Right hindlimb (tissue), 1 donor: ENCODE measurements at places on chromosomes 7 and 10.

GRCh38 chr7:36777062-36777461 is 52.8 kb upstream of the AOAH start:
- DNase-seq = no peak

GRCh38 chr10:61943674-61944378 is 42.3 kb downstream of the ARID5B start:
- DNase-seq = no peak

DNA sequence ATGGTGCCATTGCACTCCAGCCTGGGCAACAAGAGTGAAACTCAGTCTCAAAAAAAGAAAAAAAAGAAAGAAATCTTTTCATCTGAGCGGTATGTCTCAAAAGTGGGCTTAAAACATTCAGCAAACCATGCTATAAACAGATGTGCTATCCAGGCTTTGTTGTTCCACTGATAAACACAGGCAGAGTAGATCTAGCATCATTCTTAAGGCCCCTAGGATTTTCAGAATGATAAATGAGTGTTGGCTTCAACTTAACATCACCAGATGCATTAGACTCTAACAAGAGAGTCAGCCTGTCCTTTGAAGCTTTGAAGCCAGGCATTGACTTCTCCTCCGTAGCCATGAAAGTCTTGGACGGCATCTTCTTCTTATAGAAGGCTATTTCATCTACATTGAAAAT is 23.1 kb downstream of the DYDC2 start:
- no peak for DNase-seq

DNA sequence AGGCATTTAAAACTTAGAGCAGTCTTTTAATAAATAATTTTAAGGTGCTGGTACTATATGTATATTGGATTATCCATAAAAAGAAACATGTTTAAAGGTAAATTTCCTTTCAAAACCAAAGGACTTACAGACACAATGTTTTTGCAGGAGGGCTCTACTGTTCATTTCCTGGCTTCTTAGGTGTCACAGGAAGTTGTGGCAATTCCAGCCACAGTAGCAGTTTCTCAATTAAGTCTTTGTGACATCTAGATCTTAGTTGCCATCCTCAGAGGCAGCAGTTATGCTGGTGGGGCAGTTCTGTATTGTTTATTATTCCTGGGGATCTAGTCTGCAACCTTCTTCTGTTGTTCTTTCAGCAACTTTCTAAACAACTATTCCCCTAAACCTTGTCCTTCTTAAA is 460.1 kb downstream of the MAGI2 start:
- no peak for DNase-seq

DNA sequence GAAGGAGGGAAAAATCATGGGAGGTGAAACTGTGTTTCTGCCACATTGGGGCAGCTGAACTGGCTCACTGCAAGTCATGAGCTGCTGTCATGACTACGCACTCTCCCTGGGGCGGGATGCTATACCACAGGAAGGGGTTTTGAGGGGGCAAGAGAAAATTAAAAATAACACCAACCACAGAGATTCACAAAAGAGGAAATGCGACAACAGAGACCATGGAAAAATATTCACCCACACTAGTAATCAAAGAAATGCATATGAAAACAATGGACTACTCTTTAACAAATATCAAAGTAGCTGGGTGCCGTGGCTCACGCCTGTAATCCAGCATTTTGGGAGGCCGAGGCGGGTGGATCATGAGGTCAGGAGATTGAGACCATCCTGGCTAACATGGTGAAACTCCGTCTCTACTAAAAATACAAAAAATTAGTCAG is 65.2 kb upstream of the TM9SF3 start:
- DNase-seq = no peak

- no peak for DNase-seq
Observed at GRCh38 chr7:105664816-105665525, 83.7 kb upstream of the EFCAB10 start.

DNA sequence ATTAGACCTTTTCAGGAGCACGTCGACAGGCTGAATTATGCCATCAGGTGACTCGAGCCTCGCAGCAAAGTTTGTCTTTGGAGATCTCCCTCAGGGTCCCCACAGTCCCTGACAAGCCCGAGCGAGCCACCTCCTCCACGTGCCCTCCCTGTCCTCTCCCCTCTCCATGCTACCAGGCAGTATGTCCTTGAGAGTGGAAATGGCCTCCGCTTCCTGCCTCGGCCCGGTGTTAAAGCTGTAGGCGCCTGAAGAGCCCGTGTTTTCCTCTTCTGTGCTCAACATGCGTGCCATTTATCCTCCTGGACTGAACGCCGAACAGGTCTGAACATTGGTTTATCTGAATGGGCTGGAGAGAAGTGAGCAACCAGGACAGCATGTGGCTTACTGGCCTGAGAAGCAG is 82.6 kb downstream of the GPR26 start:
- DNase-seq = no peak

DNA sequence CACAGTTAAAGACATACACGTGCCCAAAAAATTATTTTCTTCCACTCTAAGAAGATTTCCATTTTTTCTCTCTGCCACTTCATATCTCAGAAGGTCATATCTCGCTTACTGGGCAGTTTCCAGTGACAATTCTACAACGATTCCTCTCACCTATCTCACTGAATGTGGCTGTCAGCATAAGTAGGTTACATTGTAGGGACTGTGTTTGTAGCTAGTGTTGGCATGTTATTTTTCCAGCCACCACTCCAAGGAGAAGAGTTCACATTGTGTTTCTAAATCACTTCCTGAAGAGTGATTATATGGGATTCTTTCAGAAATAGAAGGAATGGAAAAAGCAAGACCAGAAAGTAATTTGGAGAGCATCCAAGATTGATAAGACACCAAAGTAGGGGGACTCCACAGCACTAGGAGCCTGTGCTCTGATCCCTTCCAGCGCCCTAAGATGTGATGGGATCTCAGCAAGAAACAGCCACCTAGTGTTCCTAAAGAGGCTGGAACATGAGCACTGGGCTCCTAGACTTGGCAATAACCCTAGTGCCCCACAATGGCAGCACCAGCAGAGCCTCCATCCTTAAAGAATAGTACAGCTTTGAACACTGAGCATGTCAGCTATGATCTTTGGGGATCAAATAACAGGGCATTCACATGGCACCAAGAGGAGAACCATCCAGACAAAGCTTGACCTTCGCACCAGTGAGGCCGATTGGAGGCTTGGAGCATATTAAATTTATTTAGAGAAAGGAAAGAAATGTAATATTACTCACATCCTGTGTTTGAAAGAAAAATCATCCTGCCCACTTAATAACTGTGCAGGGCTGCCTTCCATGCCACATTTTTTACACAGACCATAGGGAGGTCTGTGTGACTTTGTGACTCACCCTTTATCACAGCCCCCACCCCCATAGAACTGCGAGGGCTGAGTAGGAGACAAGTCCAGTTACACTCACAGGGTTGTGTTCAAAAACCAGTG is 51.8 kb downstream of the CAV1 start:
- DNase-seq = no peak

DNA sequence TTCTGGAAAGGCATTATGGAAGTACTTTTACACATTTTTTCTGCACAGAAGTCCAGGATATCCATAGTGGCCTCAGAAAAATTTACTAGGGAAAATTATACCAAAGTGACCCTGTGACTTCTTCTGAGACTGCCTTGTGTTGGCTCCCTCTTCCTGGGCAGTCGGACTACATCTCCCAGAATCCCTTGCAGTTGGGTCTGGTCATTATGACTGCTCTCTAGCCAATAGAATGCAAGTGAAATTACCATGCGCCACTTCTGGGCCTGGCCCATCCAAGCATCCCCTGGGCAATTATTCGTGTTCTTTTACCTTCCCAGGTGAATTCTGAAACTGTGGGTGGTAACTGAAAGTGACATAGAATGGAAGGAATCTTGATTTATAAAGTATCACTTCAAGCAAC is 430.9 kb downstream of the ACTR3B start:
- DNase-seq = no peak

- DNase-seq = no peak
Observed at GRCh38 chr7:39510864-39511354, 55.3 kb upstream of the YAE1 start.
